ENCODE measurements at places on chromosomes 13 and 19.

DNA sequence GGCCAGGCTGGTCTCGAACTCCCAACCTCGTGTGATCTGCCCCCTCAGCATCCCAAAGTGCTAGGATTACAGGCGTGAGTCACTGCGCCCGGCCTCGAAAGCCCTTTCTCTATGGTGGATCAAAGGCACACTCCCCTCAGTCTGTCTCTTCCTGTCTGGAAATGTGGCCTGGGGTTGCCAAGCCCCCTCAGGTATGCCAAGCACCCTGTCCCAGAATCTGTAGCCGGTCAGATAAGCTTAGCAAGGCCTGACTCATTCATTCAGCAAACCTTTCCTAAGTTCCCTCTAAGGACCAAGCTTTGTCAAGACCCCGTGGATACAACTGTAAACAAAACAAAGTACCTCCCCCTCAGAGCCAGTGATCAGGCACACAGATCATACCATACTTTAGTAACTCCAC, 14.1 kb downstream of the NUCB1 start:
- DNase-seq, result no peak

DNA sequence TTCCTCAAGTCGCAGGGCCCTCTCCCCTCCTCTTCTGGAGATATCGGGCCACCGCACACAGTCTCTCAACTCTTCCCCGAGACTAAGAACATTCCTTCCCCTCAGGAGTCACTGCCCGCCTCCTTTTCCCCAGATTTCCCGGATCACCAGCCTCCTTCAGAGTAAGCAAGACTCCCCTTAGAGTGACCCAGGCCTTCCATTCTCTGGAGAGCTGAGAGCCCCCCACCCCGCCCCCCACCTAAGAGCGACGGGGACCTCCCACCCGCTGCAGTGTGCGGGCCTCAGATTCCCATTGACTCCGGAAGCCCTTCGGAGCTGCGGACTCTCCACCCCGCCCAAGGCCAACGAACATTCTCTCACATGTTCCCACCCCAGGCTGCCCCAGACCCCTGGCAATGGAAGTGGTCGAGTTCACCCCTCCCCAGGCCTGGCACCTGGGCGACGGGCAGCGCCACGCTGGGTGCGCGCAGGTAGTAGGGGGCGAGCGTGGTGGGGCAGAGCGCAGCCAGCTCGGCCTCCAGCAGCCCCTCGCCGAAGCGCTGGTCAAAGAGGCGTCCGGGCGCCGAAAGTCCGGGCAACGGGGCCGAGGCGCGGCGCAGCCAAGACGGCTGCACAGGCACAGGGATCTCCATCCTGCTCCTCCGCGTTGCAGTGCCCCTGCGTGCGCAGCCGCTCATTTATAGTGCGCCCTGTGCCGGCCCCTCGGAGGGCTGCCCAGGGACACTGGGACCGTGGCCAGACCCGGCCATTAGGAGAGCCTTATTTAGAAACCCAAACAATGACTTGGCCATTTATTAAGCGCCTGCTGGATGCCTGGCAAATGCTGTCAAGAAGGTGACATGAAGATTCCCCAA, at the start of gene HSPB6:
TSS of gene HSPB6 (minus strand) at position 653 of the 854 bp plus-strand sequence. CDS start at position 632, 21 bp downstream.
- DNase-seq, result peak; percentile 10

- no peak for DNase-seq
These were observed 248.5 kb downstream of the UQCRFS1 start for GRCh38 chr19:28964500-28964899.

DNA sequence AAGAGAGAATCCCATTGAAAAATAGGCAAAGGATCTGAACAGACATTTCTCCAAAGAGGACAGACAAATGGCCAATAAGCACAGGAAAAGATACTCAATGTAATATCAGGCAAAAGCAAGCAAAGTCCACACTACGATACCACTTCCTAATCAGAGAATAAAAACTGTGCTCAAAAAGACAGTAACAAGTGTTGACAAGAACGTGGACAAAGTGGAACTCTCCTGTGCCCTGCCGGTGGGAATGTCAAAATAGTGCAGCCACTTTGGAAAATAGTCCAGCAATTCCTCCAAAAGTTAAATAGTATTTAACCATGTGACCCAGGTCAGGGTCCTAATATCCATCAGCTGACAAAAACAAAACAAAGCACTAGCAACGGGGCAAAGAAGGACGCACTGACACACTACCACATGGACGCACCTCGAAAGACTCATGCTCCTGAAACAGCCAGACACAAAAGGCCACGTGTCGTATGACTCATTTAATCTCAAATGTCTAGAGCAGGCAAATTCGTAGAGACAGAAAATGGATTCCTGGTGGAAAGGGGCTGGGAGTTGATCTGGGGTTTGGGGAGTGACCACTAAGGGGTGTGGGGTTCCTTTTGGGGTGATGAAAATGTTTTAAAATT, 5.2 kb downstream of the MIER2 start:
- no peak for DNase-seq

- DNase-seq, result no peak
These were observed 1608.8 kb downstream of the OLFM4 start for GRCh38 chr13:54637366-54637765.
